ENCODE measurements at places on chromosomes 5 and 9.

- no peak for DNase-seq
Measured at GRCh38 chr5:177496070-177496726, 1.2 kb downstream of the PDLIM7 start.

GRCh38 chr5:63877961-63878360 is 84.3 kb downstream of the HTR1A start:
- no peak for DNase-seq

GRCh38 chr5:137022725-137023124 is 476.4 kb downstream of the SPOCK1 start:
- no peak for DNase-seq

DNA sequence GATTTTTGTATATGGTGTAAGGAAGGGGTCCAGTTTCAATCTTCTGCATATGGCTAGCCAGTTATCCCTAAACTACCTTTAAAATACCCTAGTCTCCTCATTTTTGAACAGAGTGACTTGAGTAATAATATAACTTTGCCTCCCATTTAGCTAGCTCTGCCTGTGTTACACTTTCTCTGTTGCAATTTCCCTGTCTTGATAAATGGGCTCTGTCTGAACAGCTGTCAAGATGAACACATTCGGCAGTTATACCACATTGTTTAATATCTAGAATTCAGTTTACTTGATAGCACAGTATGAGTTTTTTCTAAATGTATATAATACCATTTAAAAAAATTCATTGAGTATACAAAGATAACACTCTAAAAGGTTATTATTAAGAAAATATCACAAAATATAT is 562.9 kb upstream of the FTMT start:
- DNase-seq: no peak

DNA sequence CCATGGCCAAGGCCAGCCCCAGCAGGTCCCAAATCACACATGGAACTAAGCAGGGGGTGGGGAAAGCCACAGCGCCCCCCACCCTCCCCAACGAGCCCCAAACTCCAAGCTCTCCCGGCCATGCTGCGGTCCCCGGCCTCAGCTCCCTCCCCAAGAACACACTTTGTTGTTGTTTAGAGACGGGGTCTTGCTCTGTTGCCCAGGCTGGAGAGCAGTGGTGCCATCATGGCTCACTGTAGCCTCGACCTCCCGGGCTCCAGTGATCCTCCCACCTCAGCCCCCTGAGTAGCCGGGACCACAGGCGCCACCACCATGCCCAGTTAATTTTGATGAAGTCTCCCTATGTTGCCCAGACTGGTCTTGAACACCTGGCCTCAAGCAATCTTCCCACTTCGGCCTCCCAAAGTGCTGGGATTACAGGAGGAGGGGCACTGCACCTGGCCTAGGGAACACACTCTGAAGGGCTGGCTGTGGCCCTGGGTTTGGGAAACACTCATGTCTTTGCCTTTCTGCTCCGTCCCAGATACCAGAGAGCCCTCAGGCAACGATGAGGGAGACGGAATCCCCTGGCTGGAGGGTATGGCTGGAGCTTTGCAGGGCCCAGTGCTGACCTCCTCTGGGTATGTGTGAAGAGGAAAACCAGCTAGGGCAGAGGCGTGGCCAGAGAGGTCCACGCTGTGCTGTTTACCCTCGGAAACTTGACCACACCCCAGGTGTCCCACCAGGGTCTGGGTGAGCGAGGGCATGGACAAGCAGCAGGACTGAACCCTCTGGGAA is 53.2 kb upstream of the UBAC1 start:
- DNase-seq: no peak

GRCh38 chr9:81690251-81690851 is 1.0 kb upstream of the TLE1 start:
- no peak for DNase-seq

GRCh38 chr9:75775966-75776691 is 114.3 kb upstream of the PCSK5 start:
- DNase-seq: no peak

GRCh38 chr9:129493706-129494047 is 127.2 kb downstream of the C9orf50 start:
- DNase-seq: no peak

DNA sequence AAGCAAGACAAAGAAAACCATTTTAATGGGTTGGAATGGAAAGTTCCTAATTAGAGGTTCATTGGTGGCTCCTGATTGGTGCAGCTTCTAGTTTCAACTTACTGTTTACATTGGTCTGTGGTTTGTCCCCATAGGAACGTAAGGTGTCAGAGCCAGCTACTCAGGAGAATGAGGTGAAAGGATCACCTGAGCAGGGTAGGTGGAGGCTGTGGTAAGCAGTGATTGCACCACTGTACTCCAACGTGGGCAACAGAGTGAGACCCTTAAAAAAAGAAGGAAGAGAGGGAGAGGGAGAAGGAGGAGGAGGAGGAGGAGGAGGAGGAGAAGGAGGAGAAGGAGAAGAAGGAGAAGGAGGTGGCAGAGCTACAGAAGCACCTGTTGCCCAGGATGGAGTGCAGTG is 30.4 kb downstream of the KCNIP1 start:
- DNase-seq: no peak

DNA sequence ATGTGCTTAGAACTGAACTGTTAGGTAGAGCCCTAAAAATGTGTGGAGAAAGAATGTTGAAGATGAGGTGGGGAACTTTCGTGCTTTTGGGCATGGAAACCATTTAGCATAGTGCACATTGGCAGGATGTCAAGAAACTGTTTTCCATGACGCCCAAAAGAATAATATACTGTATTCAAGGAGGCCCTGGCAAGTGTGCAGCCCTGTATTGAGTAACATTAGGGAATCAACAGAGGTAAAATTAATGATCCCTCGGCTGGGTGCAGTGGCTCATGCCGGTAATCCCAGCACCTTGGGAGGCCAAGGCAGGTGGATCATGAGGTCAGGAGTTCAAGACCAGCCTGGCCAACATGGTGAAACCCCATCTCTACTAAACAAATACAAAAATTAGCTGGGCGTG is 20.9 kb upstream of the PLIN2 start:
- DNase-seq: no peak

GRCh38 chr5:9784231-9784630 is 154.1 kb upstream of the TAS2R1 start:
- no peak for DNase-seq

DNA sequence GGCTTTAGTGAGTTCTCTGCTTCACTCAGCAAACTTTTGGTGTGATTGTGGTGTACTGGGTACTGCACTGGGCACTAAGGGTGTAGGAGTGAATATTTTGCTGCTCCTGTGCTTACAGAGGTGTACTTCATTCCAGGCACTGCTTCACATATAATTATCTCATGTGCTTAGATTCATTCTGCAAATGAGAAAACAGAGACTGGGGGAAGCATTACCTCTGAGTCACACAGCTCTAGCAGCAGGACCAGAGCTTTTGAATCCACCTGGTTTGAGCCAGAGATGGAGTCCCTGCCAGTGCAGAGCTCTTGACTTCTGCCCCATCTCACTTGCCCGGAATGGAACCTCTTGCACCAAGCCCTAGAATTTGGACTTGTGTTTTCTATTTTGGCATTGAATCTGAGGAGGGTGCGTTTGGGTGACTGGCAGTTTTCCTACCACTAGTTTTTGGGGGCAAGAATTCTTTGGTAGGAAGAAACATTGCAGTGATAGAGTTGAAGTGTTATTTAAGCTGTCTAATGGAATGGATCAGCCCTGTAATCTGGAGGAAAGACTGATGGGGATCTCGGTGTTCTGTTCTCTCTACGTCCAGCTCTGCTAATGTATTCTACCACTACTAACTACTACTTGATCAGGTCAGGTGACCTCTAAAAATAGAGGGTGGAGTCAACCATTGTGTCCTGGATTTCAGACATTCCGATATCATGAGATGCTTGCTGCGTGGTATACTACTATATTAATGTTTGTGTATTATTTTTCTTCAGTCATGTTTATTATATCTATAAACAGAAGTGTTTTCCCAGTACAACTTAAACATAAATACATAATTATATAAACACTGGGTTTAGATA is 2.5 kb downstream of the ARHGAP26 start:
- DNase-seq: no peak
